SK-N-MC (cell line): ENCODE measurements at places on chromosomes 3 and 15.

DNA sequence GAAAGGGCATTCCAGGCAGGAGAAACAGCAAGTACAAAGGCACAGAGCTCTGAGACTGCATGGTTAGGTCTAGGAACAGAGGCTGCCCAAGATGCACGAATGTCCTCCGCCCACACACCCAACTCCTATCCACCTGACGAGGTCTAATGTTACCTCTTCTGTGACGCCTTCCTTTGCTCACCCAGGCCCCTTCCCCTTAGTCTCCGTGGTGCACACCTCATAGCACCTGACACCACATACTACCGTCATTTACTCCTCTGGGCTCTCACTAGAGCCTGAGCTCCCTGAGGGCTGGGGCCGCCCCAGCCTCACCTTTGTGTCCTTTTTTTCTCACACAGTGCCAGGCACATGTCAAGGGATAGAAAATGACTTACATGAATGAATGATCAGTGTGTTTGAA, 31.0 kb upstream of the RASGRF1 start:
- no peak for DNase-seq

- no peak for DNase-seq
Observed at GRCh38 chr15:92904722-92905571, 4.8 kb downstream of the CHD2 start.

GRCh38 chr15:66498501-66499386, 1.2 kb upstream of the SNAPC5 start:
- no peak for DNase-seq

- DNase-seq = no peak
Observed at GRCh38 chr3:14371573-14372474, 30.6 kb upstream of the SLC6A6 start.

DNA sequence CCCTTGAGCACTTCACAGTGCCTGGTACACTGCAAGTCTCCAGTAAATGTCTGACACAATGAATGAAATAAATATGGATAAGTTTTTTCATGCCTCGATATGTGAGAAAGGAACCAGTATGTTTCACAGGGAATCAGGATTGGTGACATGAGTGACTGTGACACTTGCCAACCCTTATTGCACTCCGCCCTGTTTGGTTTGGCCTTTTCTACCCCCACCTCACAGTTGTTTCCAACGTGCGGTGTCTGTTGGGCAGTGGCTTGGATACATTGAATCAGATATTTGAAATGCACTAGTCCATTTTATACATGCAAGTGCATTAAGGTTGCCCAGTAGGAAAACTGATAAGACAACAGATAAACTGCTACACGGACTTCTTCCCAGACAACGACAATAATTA, 2.0 kb downstream of the NPHP3 start:
- DNase-seq = no peak

- no peak for DNase-seq
Observed at GRCh38 chr15:74412159-74412558, 21.6 kb downstream of the SEMA7A start.

DNA sequence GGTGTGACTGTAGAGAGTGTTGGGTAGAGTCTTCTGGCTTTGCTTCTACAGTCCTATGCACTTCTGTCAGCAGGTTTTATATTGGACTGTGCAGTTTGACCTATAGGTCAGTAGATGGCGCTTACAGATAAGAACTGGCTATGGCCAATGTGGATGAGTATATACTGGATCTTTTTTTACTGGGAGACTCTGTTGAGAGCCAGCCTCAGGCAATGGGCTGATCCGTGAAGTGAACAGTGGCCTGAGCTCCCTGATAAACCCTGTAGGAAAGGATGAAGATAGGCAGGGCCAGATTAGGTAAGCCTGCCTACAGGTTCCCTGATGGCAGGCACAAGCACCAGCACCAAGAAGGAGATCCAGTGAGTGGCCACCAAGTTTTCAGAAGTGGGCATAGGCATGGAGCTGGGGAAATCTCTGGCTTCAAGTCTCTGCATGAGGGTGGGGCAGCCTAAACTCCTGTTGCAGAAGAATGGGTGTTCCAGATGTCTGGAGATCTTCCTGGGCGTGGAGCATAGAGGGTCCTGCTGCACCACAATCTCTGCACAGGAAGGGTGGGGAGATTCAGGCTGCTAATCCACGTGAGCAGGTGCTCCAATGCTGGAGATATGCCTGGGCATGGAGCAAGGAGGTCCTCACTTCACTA, 326.0 kb upstream of the SGO1 start:
- no peak for DNase-seq

DNA sequence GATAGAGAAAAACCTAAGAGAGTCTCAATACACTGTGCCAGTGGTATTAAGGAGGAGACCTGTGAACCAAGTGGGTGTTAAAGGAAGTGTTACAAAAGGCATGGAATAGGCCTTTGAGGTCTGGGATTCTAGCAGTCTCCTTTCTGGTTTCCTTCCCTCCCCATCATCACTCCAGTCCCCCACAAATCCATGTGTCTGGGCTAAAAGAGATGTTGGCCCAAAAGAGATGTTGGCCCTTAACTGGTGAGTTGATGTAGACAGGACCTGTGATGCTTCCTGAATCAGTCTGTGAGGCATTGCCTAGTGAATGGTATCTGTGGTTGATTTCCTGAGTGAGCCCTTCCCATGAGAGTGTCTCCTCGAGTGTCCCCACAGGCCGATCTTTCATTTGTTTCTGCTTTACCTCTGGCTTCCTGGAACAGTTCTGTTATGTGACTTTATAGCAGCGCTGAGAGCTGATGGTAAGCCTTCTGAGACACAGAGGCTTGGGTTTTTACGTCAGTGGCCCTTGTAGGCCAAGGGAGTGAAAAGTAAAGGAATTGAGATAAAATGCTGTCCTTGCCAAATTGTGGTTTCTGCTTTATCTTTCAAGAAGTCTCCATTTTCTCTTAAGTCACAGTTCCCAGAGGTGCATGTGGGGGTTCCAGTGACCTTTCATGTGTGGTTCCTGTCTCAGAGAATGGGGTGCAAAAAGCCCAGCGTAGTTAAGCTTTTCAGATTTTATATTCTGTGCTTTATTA, 87.8 kb downstream of the KLHL25 start:
- no peak for DNase-seq

GRCh38 chr3:37511463-37511920, 337.1 kb upstream of the LRRFIP2 start:
- no peak for DNase-seq

- no peak for DNase-seq
Observed at GRCh38 chr3:10395196-10395595, 74.3 kb upstream of the SEC13 start.

GRCh38 chr3:3675186-3675585, 124.0 kb upstream of the LRRN1 start:
- DNase-seq = no peak

DNA sequence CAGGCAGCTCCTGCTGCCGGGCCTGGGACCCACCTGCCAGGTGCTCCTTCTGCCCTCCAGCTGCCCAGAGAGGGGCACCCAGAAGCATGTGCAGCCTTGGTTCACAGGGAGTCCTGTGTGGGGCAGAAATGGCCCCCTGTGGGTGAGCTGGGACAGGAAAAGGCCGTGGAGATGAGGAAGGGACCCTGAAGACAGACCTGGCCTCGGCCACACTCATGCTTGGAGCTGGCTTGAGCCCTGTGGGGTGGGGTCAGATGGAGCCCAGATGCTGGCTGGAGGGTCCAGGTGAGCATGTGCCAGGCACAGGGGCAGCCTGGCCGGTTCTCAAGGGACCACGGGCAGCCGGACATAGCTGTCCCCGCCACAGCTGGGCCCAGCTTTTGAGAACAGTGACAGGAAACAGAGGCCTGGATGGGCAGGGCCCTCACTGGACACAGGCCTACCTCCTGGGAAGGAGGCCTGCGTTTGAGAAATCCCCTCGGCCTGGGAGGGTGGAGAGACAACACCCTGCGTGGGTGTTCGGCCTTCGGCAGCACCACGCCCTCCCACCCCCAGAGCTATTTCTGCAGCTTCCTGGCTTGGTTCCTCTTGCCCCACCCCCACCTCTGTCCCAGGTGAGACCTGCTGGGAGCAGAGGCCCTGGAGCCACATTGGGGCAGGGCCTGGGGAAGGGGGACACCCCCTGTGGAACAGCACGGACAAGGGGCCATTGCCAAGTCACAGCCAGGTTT, 132.6 kb upstream of the MEF2A start:
- no peak for DNase-seq
